ENCODE measurements at places on chromosomes 6 and 20.

DNA sequence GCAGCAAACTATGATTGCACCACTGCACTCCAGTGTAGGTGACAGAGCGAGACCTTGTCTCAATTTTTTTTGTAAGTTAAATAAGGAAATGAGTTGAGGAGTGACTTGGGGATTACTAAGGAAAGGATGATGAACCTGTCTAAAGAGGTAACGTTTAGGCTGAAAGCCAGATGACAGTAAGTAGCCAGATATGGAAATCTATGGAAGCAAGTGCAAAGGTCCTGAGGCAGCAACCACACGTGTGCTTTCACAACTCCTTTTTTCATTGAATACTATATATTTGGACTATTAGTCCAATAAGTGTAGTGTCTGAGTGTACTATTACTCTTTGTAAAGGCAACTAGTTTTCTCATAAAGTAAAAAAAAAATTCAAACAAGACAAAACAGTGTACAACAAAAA, 147.4 kb downstream of the CD24 start:
- no peak for DNase-seq

DNA sequence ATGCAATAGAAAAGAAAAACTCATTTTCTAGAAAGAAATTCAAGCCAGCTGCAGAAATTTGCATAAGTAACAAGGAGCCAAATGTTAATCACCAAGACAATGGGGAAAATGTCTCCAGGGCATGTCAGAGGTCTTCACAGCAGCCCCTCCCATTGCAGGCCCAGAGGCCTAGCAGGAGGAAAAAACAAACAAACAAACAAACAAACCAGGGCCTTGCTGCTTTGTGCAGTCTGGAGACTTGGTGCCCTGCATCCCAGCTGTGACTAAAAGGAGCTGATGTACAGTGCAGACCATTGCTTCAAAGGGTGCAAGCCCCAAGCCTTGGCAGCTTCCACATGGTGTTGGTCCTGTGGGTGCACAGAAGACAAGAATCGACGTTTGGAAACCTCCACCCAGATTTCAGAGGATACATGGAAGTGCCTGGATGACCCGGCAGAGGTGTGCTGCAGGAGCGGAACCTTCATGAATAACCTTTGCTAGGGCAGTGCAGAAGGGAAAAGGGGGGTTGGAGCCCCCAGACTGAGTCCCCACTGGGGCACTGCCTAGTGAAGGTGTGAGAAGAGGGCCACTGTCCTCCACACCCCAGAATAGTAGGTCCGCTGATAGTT, 110.9 kb upstream of the AKAP12 start:
- no peak for DNase-seq

- no peak for DNase-seq
Observed at GRCh38 chr6:143394389-143394788, 56.1 kb downstream of the ADAT2 start.

- DNase-seq, result no peak
Observed at GRCh38 chr6:19759117-19759880, 77.9 kb upstream of the ID4 start.

- DNase-seq, result no peak
Observed at GRCh38 chr6:141165002-141165665, 967.6 kb upstream of the GJE1 start.

GRCh38 chr20:25033924-25034300, 24.0 kb downstream of the ACSS1 start:
- DNase-seq, result no peak

- DNase-seq, result no peak
Observed at GRCh38 chr6:166293731-166294584, 14.2 kb downstream of the PRR18 start.

DNA sequence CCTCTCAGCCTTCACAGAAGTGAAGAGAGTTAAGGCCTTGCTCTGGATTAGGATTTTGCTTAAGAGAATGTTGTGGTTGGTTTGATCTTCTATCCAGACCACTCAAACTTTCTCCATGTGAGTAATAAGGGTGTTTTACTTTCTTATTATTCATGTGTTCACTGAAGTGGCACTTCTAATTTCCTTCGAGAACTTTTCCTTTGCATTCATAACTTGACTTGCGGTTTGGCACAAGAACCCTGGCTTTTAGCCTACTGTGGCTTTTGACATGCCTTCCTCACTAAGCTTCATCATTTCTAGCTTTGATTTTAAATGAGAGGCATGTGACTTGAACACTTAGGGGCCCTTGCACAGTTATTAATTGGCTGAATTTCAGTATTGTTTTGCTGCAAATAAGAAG, 166.1 kb upstream of the OPRM1 start:
- DNase-seq, result no peak

DNA sequence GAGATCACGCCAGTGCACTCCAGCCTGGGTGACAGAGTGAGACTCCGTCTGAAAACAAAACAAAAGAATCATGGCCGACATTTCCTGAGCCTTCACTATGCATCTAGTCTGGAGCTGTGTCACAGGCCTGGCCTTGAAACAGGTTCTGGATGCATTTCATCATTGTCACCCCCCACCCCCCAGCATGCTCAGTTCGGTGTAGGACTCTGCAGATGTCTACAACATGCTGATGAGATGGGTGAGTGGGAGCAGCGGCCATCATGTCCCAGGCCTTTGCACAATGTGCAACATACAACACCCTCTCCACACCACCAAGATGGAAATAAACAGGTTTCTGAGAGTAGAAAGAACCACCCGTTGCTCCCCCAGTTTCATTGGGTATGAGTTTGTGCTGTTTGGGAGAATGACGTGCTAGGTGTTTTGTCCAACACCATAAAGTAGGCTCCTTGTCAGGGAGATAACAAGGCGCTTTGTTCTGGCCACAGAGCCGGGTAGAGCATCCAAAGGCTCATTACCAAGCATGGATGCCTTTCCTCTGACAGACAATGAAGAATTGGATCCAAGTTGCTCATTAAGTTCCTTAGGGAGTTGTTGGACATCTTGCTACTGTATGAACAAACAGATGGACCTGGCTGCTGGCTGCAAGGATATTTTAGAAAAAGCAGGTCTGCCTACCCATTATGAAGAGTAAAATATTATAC, 22.1 kb downstream of the SNHG17 start:
- no peak for DNase-seq

DNA sequence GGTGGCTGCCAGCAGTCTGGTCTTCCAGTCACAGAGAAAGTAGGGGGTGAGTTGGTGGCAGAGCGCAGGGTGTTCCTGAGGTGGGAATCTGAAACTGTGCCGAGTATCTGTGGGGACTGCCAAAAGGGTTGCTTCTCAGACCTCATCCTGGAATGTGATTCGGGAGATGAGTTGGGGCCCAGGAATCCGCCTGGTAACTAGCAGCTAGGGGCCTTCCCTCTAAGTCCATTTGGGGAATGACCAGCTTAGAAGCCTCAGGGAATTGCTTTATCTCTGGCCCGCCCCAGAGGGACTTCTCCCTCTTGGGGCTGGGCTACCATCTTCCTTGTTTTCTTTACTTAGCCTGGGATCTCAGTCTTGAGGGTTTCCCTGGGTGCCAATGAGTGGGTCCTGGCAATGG, 49.6 kb downstream of the MOCS1 start:
- no peak for DNase-seq

DNA sequence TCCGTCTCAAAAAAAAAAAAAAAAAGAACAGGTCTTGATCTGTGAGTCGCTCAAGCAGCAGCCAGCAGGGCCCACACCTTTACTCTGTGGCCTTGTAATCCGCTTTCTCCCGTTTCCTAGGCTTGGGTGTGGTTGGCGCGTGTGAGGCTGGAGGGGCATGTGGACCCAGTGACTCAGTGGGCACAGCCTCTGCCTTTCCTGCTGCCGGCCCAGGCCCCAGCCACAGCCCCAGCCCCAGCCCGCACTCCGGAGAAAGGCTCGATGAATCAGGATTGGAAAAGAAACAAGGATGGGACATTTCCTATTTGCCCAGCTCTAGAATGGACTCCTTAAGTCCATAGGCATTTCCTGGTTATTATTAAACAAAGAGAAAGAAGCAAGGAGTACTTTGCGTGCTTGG, 4.3 kb downstream of the BHLHE23 start:
- DNase-seq, result no peak

GRCh38 chr20:11098888-11099287, 425.1 kb upstream of the JAG1 start:
- no peak for DNase-seq

GRCh38 chr6:72784581-72784980, 162.7 kb downstream of the KCNQ5 start:
- DNase-seq, result no peak

DNA sequence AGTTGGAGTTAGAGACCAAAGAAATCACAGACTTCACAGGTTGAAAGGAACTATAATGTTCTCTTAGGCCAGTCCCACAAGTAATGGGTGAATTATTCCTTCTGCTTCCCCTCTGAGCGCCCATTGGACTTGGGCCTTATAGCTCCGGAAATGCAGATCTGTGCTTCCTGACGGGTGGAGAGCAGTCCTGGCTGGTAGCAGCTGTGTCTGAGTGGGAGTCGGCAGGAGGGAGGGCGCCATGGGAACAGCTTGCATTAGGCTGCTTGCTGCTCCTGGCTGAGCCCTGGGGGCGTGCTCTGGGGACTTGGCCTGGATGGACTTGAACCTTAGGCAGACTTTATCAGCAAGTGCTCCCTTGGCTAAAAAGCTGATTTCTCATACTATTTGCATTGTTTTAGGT, 18.4 kb upstream of the NUP153 start:
- DNase-seq, result no peak

- no peak for DNase-seq
Observed at GRCh38 chr6:21679761-21680265, 86.3 kb downstream of the SOX4 start.

DNA sequence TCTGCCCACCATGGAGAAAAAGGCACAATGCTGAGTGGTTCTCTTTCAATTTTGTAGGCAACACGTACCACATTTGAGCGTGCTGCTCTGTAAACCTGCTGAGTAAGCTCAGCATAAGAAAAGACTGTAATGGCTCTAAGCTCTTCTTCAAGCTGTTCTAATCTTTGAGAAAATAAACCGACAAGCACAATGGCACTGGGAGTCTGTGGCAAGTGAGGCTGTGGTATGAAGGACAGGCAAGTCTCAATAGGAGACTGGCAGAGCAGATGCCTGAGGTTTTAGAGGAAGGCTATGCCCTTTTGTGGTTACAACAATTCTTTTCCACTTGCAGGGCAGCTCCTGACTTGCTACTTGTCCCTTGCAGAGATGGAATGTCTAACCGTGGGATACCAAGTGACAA, 136.7 kb upstream of the EXOC2 start:
- no peak for DNase-seq

DNA sequence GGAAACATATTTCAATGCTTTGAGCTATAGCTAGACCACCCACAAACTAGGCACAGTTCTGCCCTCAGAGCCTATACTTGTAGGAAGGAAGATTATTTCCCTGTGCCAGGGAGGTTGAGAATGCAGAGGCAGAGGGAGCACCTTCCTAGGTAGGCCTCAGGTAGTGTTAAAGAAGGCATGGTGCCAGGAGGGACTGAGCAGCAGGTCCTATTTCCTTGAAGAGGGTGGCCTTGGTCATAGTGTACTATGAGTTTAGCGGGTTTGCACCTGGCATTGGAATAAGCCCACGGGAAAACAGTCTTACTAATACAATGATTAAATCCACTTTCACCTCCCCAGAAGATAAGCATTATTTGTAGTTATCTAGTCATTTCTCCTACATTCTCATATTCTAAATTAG, 375.4 kb downstream of the CDKAL1 start:
- no peak for DNase-seq

DNA sequence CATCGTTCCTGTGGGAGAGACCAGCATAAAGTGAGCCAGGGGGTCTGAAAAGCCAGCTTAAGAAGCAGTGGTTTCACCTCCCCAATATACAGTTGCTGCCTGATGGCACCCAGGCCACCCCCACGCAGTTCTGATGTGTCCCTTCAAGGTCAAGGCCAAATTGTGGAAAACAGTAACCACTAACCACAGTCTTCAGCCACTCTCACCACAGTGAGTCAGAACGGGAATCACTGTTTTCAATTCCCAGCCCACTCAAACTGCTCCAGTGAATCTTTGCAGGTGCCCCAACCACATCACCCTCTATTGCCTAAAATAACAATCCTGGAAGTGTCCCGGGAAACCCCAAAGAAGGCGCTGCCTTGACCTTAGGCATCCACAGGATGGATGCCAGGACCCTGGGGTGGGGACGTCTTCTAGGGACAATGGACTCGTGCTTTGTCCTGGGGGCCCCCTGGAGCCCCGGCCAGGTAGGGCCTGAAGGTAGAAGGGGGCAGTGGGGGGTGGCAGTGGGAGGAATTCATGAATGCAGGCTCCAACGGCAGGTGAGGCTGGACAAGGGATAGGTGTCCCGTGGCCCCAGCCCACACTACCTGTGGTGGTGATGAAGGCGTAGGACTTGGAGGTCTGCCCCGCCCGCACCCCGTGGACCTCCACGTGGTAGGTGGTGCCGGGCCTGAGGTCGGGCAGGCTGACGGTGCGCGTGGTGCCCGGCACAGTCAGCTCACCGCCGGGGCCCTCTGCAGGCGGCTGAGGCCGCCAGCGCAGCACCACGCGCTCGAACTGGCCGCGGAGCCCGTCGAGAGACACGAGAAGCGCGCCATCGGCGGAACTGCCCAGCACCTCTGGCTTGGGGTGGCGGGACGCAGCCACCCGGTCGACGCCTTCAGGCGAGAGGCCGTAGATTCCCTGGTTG, 22.2 kb downstream of the TNXB start:
- DNase-seq, result no peak

- DNase-seq, result no peak
Observed at GRCh38 chr20:41456351-41456750, 89.7 kb upstream of the EMILIN3 start.

GRCh38 chr20:39390186-39390585, 428.0 kb downstream of the DHX35 start:
- no peak for DNase-seq

DNA sequence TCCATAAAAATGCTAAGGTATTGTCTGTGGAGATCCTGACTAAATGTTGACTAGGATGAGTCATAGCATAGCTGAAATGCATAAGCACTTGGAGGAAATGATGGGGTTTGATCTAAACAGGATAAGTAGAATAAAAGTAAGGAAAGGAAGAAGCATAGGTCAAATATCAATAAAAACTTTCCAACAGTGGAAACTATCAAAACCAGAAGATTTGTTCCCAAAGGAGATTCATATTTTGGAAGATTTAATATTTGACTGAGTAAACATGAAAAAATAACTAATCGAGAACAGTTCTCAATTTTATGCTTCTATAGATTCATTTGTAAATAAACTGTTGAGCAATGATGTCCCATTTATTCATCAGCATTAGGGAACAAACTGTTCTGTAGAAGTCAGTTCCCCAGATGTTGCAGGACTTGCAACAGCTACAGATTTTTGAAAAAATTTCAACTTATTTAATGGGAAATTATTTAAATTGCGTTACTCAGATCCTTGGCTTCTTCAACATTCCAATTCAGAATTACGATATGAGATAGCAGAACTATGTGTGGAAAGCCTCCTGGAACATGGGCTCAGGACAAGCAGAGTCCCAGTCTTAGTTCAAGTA, 133.7 kb upstream of the TBX18 start:
- DNase-seq, result no peak

DNA sequence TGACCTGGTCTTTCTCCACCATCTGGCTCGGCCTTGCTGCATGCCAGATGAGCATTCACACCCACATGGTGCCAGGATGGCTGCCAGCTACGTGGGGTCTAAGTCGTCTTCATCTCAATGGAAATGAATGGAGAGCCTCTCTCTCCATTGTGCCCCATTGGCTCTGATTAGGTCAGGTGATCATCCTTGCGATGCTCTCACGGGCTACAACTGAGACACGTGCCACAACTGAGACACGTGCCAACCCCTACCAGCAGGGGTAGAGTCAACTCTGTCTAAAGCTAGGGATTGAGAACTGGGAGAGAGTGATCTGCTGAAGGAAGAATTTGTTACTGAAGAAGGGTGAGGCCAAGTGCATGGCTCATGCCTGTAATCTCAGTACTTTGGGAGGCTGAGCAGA, 67.3 kb upstream of the RALY start:
- no peak for DNase-seq

Data from T follicular helper cell (primary cell).